Transverse colon (tissue), 4 donors: ENCODE measurements at places on chromosomes 5 and 9.

- no peak for DNase-seq
Observed at GRCh38 chr9:131008909-131009618, at the start of gene LAMC3. TSS of gene LAMC3 (plus strand) at chr9:131009174. CDS start at chr9:131009215, 41 bp downstream.

GRCh38 chr5:170571281-170571731 is 67.5 kb downstream of the KCNIP1 start:
- no peak for DNase-seq

GRCh38 chr5:112063856-112064255 is 306.9 kb upstream of the NREP start:
- no peak for DNase-seq

DNA sequence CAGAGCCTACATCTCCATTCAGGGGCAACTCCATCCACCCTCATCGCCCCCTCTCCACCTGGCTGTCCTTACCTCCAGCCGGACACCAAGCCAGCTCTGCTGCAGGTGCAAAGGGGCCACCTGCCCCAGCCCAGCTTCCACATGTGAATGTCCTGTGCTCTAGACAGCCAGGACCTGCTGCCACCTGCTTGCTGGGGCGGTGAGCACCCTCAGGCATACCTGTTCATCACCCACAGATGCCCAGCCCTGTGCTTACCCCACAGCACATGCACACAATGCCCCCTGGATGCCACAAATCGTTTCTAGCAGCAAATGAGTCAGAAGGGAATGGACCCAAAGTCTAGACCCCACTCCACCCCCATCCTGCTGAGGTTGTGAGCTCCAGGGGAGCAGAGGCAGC is 13.3 kb upstream of the NKD2 start:
- no peak for DNase-seq

DNA sequence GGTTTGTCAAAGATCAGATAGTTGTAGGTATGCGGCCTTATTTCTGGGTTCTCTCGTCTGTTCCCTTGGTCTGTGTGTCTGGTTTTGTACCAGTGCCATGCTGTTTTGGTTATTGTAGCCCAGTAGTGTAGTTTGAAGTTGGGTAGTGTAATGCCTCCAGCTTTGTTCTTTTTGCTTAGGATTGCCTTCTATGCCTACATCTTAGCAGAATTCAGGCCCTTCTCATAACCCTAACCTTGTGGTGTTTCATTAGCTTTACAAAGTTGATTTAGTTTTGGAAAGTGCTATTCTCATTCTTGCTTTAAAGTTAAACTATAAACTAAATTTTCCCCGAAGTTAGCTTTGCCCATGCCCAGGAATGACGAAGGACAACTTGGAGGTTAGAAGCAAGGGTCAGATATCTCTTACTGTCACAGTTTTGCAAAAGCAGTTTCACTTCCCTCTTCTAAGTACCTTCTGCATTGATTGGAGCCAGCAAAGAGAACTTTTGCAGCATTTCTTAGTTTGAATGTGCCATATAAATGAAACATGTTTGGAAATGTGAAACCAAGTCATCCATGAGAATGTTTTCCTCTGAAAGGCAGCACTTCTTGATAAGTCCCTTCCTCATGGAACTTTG is 274.3 kb upstream of the DMRT1 start:
- no peak for DNase-seq

DNA sequence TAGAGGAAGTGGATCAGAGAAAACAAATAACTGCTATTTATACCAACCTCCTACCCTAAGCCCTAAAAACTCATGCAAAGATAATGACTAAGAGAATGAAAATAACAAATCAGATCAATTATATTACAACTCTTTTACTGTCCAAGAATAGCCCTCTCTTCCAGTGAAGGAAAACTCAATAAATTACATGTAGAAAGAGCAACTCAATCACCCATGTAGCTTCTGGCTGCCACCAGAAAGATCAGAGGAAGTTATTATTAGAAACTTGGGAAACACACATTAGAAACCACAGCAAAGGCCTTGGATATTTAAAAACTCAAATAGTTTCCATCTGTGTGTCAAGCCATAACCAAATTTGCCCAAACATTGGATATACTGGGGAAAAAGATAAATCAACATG is 134.0 kb upstream of the TARS1 start:
- no peak for DNase-seq

- no peak for DNase-seq
Observed at GRCh38 chr5:34604119-34604675, 51.9 kb upstream of the RAI14 start.

DNA sequence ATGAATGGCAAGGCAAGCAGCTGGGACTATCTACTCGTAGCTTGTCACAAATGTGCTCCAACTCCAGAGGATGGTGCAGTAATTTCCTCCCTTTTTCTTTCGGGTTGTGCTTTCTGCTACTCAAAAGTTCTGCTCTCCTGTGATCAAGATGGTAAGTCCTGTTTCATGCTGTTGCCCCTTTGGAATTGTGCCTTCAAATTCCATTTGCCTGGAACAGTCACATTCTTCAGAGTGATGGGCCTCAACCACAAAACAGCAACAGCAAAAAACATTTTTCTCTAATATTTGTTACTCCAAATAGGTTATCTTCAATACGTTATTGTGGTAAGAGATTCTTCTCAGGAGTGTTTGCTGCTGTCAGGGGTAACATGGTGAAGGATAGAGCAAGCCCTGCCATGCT is 209.3 kb downstream of the PALM2AKAP2 start:
- no peak for DNase-seq

DNA sequence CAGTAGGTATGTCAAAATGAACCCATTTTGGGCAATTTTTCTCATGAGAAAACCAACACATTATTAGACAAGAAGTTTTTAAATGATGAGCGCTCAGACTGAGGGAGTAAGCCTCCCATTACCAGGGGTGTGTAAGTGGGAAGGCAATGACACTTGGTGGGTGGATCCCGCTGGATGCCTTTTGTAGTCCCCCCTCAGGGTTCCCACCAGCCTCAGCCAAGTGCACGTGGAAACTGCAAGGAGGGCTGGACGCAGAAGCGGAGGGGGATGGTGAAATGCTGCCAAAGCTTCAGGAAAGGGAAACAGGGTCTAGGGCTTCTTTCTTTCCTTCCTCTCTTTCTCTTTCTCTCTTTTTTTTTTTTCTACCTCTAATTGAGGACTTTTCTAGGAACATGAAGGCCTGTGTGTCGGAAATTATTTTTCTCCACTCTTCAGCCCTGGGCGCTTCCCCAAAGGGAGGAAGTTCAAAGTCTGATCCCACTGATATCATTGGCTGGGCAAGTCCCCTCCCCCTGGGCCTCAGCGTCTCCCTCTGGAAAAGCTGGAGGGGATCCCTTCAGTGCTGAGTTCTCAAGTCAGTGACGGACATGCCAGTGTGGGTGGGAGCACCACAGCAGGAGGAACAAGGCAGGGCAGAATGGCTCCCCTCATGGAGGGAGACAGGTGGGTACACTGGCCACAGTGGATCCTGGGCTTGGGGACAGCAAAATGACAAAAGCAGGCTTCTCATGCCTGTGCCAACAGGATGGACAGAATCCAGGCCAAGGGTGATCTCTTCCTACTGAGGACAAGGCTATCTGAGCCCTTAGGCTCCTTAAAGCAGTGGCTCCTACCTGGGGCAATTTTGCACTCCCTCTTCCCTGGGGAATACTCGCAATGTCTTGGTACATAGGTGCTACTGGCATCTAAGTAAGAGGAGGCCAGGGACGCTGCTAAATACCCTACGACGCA is 23.9 kb upstream of the SLC25A51 start:
- no peak for DNase-seq

- no peak for DNase-seq
Observed at GRCh38 chr5:159333545-159333925, 3.2 kb upstream of the IL12B start.
